Gastroesophageal sphincter (tissue), 4 donors: ENCODE measurements at places on chromosomes 12 and 14. TPM values are rescaled to one million over a fixed set of nuclear protein-coding genes. Genes with fewer than 3 reads are reported as not detected.

- ATAC-seq, result no peak
Observed at GRCh38 chr14:54377501-54377900, 19.3 kb upstream of the CDKN3 start.

GRCh38 chr12:64780531-64781279, 21.5 kb upstream of the GNS start:
- ATAC-seq, result peak; percentile 72

DNA sequence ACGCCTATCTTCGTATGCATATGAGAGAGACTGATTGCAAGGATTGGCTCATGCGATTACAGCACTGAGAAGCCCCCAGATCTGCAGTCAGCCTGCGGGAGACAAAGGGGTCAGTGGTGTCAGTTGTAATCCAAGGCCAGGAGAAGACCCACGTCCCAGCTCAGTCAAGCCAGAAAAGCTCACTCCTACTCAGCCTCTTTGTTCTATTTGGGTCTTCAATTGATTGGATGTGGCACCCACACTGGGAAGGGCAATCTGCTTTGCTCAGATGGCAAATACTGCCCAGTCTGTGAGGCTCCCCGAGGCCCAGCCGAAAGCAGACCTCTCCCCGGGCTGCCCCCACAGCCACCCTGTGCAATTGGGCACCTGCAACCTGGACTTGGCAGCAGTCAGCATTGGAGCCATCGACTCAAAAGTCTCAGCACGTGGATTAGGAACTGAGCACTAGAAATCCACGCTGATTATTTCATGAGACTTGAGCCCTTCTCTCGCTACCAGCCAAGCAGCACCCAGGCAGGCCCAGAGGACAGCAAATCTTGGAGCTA, 39.6 kb upstream of the TMEM179 start:
- ATAC-seq, result no peak

DNA sequence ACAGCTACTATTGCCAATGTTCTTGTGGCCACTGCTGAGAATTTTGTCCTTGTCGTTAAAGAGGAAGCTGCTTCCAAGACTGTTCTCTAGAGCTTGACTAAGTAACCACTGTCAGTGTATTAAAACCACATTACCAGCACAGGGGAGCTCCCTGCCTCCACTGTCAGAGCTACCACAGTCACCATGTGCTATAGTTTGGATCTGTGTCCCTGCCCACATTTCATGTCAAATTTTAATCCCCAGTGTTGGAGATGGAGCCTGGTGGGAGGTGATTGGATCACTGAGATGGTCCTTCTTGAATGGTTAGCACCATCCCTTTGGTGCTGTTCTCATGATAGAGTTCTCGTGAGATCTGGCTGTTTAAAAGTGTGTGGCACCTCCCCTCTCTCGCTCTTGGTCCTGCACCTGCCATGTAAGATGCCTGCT, 23.2 kb upstream of the RAP1B start:
- no peak for ATAC-seq

DNA sequence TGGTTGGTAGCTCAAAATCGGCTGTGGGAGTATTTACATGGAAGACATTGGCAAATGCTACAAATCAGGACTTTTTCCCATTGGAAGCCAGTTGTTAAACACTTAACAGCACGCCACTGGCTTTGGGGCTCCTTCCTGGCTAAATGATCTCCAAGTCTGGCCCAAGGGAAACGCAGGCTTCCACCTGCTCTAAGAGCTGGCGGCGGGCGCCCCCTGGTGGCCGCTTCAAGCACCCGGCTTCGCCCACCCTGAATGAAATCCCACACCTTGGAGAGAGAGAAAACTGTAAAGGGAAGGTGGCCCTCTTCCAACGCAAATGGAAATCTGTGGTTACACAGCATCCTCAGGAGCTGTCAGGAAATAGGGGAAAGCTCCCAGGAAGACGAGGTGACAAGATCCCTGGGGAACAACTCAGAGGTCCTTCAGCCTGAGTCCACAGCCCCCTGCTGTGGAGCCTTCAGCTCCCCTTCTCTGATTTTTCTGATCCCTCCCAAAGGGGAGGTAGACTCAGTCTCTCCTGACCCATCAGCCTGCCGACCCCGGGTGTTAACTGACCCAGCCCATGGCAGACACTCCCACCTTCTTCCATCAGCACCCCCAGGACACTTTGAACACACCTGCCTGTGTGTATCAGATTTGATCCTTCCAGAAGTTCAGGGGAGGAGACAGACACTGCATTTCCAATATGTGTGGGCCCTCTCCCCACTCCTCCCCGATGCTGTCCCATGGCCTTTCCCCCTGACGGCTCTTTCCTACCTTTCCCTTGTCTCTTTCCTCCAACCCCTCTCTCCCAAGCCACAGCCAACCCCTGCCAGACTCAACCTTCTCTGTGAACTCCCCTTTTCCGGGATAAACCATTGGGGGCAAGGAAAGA, 15.4 kb downstream of the SELPLG start:
- ATAC-seq, result peak; percentile 79

Gene GSC
- total RNA-seq, result 3.5 TPM

DNA sequence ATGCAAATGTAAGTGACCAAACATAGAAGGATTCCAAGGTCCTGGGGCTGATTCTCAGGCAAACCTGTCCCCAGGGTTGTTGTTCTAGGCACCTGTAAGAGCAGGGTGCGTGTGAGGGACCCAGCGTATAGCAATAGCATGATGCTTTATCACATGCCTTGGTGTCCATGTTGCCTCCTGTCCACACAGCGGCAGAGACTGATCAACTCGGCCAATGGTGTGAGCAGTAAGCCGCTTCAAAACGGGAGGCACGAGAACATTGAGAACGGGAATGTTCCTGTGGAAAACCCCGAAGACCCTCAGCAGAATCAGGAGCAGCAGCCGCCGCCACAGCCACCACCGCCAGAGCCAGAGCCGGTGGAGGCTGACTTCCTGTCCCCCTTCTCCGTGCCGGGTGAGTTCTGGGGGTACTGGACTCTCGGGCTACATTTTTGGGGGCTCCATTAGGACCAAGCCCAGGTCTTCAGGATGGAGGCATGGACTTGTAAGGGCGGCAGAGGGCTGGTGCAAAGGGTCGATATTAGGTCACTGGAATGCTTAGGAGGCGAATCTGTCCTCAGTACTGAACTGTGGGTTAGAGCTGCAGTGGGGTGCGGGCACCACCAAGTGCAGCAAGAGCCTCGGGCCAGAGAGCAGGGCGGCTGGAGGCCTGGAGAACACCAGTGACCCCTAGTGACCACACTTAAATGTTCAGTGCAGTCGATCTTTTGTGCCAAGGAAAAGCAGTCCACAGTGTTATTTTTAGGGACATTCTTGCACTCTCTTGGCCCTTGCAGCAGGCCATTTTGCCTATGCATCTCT, 57.2 kb upstream of the RIN3 start:
- ATAC-seq, result peak; percentile 63

- peak; percentile 16 for ATAC-seq
Observed at GRCh38 chr12:96720363-96720705, 186.7 kb upstream of the NEDD1 start.

DNA sequence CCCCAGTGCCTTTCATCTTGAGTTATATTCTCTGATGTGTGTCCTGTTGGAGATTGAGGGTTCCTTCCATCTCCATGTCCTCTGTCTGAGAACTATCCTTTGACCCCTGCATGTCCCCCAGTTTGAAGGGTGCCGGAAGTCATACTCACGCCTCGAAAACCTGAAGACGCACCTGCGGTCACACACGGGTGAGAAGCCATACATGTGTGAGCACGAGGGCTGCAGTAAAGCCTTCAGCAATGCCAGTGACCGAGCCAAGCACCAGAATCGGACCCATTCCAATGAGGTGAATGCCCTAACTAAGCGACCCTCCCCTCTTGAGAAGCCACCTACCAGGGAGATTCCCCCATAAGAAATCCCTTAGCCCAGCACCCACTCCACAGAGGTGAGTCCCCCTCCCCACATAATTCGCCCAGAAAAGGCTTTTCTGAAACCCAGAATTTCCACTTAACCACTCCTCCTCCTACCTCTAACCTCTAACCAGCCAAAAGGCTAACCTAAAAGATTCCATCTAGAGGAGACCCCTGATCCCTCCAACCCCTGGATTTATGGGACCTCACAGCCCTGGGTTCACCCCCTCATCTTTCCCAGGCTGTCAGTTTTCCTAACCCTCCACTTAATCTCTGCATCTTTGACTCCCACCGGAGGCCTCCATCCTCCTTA, 7.8 kb downstream of the GLI1 start:
- ATAC-seq, result no peak

Gene MAP1LC3B2
- 1.8 TPM for total RNA-seq

Gene KCNJ8
- total RNA-seq, result 32.2 TPM
